ACHN (cell line): ENCODE measurements at places on chromosomes 6 and 20.
A peak's percentile ranks its signal among the peaks of the same experiment; 100 is the strongest.

- no peak for DNase-seq
These were observed 4.5 kb upstream of the ALDH8A1 start for GRCh38 chr6:134954272-134955000.

DNA sequence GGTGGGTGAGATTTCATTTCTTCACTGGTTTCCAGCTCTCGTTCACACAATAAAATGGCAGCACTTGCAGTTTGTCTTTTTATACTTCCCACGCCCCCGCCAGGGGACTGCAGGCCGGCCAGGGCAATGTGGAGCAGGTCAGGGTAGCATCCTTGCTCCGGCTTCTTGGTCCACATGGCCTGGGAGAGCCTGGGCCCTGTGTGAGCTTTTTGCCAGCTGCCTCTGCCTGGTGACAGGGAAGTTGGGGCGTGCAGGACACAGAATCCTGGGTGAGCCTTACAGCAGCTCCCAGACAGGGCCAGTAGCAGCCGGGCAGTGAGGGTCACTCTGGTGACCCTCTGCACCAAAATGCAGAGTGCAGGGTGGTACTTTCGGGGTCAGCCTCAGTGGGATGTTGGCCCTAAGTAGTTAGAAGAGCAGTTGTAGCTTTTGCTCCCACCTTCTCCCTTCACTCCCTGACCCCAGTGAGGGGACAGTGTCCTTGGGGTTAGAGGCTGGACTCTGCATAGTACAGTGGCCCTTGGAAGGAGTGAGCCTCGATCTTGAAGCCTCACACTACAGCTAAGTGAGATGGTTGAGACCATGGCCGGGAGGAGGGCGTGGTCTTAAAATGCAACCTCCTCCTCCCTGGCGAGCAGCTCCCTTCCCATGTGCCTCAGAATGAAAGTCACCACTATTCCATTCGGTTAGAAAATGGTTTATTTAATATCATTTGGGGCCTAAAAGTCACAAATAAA, 23.8 kb downstream of the PYGB start:
- no peak for DNase-seq

- no peak for DNase-seq
These were observed 1661.3 kb downstream of the HACE1 start for GRCh38 chr6:103198386-103198785.

DNA sequence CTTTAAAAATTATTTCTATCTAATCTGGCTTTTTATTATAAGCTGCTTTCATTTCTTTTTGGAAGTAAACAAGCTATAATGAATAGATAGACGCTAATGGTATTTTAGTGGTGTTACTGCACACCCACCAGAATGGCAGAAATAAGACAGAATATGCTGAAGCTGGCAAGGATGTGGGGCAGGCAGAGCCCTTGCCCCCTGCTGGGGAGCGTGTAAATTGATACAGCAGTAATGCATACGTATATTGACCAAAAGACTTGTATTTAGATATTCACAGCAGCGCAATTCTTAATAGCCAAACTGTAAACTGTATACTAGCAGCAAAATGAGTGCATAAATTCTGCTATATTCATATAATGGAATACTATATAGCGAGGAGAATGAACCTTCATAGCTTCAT, 35.3 kb downstream of the TMEM181 start:
- peak; percentile 20 for DNase-seq

DNA sequence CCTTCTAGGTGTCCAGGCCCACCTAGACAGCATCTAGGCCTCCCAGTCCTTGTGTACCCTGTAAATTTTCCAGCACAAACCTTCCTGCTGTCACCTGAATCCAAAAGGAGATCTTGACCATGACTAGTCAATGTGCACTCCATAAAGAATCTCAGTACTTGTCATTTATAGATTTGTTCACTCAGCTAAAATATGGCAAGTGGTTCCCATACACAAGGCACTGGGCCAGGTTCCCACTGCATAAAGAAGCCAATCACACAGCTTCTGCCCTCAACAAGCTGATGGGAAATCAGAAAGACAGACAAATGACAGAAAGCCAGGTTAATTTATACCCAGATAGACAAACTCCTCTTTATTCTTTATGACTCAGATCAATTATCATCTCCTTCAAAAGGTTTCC, 526.8 kb downstream of the CD83 start:
- no peak for DNase-seq

DNA sequence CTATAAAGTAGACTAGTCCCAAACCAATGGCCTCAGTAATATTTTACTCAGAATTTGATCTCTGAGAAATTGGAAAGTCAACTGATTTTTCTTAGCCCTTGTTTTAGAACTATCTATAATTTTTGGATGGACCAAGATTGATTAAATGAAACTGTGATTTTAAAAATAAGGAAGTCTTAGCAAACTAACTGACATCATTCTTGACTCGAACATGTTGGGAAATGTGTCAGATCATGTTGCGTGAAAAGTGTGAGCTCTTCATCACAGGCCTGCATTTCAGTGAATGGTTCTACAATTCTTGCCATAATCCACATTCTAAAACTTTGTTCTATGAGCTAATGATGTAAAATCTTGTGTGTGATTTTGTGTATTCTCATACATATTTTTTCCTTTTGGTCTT, 11.0 kb downstream of the TNFAIP3 start:
- no peak for DNase-seq

- peak; percentile 47 for DNase-seq
These were observed 65.7 kb downstream of the EPM2A start for GRCh38 chr6:145669627-145670034.

- DNase-seq: peak; percentile 83
These were observed 5.5 kb upstream of the NTSR1 start for GRCh38 chr20:62702895-62703852.

- DNase-seq: peak; percentile 63
These were observed 45.9 kb upstream of the RALY start for GRCh38 chr20:33947709-33948295.

DNA sequence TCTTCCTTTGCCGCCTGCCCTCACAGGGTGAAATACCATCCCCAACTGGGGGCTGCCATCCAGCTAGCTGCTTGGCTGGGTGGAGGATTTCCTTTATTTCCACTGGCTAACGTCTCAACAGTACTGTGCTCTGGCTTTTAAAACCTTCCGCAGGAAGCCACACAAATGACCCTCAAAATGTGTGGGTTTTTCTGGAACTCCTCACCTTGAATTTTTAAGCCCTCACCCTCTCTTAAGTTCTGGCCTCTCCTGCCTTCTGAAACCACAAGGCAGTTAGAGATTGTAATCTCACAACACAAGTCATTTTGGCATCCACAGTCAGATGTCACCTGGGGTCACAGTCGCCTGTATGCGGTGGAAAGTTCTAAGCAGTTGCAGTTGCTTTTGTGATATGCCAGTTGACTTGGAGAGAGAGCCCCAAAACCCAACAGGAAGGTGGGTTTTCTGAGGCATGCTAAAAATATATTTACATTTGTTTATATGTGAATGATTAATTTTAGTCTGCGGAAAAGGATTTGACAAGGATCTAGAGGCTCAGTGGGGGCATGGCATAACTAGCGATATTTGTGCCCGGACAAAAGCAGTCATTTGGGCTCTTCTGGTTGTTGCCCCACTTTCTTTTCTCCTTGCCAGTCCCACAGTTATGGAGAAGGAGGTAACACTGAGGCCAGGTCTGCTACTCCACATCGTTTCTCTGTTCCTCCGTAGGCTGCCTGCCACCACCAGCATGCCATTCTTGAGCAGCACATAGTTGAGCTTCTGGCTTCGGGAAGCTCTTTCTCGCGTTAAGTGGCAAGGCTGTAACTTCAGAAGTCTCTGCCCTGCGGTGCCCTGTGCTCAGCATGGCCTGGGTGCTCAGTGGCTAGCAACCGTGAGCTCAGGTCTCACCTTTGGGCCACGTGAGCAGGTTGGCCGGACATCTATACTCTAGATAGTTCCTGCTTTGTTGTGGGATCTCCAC, 335.3 kb downstream of the CD83 start:
- no peak for DNase-seq

DNA sequence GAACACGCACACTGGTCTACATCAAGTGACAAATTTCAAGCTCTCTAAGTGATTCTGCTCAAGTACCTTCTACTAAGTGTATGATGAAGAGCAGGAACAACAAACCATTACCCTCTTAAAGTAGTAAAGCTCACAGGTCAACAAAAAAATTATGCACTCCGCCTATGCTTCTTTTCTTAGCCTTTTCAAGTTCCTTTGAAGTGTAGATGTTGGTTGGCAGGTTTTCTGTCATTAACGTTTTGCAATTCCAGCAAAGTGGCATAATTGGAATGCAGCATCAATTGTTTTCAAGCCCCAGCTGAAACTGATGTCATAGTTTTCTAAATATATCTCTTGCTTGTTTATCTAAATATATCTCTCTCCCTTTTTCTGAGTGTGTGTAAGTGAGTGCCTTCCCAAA, 396.9 kb upstream of the EYS start:
- no peak for DNase-seq

- DNase-seq: no peak
These were observed 43.1 kb upstream of the TNFAIP3 start for GRCh38 chr6:137823826-137824555.

GRCh38 chr6:124903797-124904196, 58.4 kb upstream of the RNF217 start:
- DNase-seq: no peak

GRCh38 chr20:51084593-51085377, 61.9 kb upstream of the KCNG1 start:
- DNase-seq: no peak

GRCh38 chr20:37137547-37137946, 41.6 kb upstream of the RPN2 start:
- no peak for DNase-seq

DNA sequence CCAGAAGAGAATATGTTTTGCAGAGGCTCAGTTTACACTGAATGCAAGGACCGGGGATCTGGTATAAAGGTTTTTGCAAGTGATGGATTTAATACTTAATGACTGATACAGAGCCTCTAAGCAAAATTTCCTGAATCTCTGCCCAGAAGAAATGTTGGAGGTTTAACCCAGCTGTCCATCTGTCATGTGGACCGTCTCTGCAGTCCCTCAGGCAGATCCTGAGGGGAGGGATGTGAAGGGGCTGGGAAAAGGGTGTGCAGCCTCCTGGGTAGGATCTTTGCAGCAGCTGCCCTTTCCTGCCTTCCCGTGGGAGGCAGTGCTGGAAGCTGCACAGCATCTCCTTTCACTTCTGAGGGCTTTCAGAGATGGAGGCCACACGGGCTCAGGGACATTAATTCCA, 207.0 kb downstream of the SLC24A3 start:
- no peak for DNase-seq

DNA sequence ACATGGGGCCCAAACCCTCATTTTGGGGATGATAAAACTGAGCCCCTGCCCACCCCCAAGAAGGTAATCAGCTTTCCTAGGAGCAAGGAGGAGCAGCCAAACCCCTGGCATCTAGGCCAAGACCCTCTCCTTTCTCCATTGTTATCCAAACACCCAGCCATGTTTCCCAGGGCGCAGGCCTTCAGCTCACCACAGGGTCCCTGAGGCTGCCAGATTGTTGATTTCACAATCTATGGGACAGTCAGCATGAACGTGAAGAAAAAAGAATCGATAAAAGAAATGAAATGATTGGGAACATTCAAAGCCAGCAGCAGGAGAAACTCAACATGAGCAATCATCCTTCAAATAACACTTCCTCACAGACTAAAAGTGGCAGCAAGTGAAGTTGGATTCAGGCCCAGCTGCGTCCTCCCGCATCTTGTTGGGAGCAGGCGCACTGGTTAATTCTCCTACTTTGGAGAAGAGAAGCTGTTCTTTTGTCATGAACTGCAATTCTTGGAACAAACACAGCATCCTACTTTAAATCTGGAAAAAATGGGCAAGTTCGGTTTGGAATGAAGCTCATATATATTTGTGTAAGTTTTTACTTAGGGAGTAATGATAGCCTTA, 241.8 kb upstream of the PRDM1 start:
- DNase-seq: no peak

GRCh38 chr6:39347206-39347605, 24.7 kb upstream of the KCNK16 start:
- no peak for DNase-seq

- peak; percentile 81 for DNase-seq
These were observed 100.8 kb upstream of the GPR6 start for GRCh38 chr6:109877028-109878004.

DNA sequence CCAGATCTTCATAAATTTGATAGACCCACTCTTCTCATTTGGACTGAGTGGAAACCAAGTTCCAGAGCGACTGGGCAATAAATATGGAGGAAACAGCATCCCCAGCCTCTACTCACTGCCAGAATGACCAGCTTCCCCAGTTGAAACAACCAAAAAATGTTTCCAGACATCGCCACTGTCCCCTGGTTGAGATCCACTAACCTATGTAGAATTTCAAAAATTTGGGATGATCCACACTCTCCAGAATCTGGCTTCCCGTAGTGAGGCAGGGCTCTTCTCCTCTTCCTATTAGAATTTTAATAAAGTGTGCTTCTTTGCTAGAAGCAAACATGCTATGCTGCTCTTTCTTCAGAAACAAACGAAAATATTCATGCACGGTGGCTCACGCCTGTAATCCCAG, 287.0 kb upstream of the SUPT3H start:
- no peak for DNase-seq

GRCh38 chr6:116298973-116299372, 19.2 kb upstream of the TSPYL1 start:
- no peak for DNase-seq

DNA sequence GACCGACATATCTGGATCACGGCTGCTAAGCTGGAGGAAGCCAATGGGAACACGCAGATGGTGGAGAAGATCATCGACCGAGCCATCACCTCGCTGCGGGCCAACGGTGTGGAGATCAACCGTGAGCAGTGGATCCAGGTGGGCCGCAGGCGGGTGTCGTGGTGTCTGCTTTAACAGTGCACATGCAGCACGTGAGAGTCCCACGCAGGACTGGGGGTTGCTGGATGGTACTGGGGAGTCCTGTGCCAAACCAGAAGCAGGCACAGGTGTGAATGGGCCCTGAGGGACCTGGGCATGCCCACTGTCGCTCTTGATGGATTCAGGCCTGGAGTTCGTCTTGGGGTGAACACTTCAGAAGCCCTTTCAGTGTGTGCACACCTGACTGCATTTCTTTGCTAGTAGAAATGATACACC, 24.6 kb upstream of the C20orf204 start:
- DNase-seq: no peak

GRCh38 chr20:19970256-19970765, 46.9 kb upstream of the NAA20 start:
- no peak for DNase-seq

- no peak for DNase-seq
These were observed 398 bp upstream of the SPATS1 start for GRCh38 chr6:44342052-44342451.

DNA sequence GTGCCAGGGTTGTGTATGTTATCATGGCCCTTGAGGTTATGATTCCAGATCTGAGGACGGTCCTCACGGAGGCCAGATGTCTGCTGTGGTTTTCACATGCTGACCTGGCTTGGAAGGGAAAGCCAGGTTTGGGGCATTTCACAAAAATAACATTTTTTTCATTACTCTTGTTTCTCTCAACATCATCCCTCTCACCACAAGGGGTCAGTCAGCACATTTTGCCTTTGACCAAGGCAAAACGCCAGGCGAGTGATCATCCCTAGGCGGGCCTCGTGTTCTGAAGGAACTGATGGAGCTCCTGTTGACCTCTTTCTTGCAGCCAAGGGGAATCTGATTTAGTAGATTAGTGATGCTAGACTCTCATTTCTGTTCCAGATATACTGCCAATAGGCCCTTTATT, 133.5 kb downstream of the TBC1D7 start:
- peak; percentile 51 for DNase-seq
